Activated CD4-positive, alpha-beta T cell treated with anti-CD3 and anti-CD28 coated beads for 36 hours (primary cell): ENCODE measurements at places on chromosomes 3 and 15.

DNA sequence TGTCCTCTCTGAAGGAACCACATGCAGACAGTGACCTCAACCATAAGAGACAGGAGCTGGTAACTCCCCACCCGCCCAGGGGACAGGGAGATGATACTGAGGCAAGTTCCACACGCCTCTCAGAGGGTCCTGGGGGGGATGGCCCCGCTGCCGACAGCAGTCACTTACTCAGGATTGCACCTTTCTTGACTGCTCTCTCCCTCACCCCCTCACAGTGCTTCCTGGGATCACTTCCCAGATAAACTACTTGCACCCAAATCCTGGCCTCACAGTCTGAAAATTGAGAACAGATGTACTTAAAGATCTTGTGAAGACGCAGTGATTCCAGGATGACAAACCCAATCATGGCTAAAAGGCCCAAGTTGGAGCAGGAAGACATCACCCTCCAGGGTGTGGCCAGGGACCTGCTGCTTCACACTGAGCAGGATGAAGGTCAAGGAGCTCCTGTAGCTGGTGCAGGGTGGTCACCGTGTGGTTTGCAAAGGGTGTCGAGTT, 207.6 kb downstream of the ADAMTS17 start:
- no peak for DNase-seq

- DNase-seq, result no peak
Observed at GRCh38 chr3:171804618-171805389, 5.5 kb downstream of the PLD1 start.

- DNase-seq, result no peak
Observed at GRCh38 chr3:9244495-9245183, 4.8 kb downstream of the SRGAP3 start.

GRCh38 chr3:108159865-108160264, 62.4 kb downstream of the IFT57 start:
- DNase-seq, result no peak

GRCh38 chr3:27927882-27928281, 205.8 kb upstream of the EOMES start:
- no peak for DNase-seq

GRCh38 chr3:2268779-2269178, 170.1 kb downstream of the CNTN4 start:
- no peak for DNase-seq

- DNase-seq, result peak; percentile 49
Observed at GRCh38 chr15:93028632-93029213, 60.3 kb downstream of the RGMA start.

GRCh38 chr15:69435985-69436384, 16.6 kb upstream of the RPLP1 start:
- no peak for DNase-seq

DNA sequence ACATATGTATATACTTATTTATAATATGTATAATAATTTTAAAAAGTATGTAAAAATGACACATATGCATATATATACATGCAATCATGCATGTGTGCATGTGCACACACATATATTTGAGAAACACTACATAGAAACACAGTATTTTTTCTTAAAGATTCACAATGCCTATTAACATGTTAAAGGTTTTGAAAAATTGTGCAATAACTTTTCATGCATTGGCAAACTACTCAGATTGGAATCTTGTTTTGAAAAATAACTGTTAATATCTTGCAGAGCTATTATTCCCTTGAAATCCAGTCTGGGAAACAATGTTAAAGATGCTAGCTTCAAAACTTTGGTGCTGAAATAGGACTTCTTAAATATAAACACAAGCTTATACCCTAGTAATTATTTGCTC, 256.2 kb upstream of the P2RY1 start:
- DNase-seq, result no peak

DNA sequence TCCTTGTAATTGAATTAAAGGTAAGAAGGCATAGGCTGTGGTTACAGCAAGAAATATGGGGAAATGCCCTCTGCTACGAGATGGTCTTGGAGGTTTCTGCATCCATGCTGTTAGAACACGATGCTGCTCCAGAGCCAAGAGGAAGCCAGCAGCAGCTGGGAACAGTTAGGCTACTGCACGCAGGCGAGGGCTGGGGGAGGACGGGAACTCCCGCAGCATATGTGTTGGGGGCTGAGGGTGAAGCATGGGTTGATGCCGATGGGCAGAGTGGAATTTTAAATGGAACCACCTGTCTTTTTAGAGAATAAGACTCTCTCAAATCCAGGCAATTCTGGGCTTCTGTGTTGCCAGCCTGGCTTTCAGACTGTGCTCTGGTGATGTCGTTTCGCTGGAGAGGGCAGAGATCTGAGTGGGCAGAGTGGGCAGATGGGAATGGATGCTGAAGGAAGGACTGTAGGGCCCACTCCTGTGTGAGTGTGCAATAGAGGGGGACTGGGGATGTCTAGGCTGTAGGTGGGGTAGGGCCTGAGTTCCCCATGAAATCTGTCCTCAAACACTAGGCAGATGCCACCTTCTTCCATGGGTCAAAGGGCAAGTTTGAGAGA, 417.0 kb upstream of the TPM1 start:
- DNase-seq, result no peak

- DNase-seq, result no peak
Observed at GRCh38 chr3:7209098-7209497, 348.2 kb downstream of the GRM7 start.

DNA sequence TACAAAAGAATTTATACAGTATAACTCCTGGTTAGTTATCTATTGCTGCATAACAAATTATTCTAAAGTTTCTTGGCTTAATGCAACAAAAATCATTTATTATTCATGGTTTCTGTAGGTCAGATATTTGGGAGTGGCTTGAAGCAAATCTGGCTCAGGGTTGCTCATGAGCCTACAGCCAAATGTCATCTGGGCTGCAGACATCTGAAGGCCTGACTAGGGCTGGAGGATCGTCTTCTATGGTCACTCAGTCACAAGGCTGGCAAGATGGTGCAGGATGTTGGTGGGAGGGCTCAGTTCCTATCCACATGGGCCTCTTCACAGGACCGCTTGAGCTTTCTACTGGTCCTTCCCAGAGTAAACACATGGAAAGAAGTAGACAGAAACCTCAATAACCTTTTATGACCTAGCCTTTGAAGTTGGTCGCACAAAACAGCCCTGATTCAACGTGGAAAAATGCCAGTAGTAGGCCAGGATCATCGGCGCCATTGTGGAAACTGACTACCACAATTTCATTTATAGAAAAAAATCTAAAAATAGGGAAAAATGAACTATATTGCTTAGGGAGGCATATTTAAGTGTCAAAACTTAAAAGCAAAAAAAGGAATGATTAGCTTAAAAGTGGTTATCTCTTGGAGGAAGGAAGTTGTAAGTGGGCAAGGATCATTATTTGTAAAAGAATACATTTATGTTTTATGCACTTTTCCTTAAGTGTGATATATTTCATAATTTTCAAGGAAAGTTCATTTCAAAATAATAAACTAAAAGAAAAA, 9.9 kb upstream of the MITF start:
- no peak for DNase-seq

DNA sequence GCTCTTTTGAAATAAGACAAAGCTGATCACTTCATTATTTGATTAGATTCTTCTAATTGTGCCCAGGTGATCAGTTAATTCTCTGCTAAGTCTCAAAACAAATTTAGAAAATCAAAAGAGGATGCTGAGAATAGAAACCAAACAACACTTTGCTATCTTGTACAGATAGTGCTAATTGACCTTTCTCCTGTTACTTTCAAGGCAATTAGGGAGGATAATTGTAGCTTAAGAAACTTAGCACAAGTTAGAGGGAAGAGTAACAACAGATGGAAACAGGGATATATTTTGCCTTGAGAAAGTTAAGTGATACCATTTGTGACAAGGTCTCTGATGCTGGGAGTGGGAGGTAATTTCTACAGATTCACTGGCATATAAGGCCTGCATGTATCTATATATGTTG, 344.8 kb upstream of the GRM7 start:
- DNase-seq, result no peak

GRCh38 chr3:7733933-7734332, 767.7 kb upstream of the LMCD1 start:
- no peak for DNase-seq

- no peak for DNase-seq
Observed at GRCh38 chr3:139394116-139394515, 4.7 kb upstream of the COPB2 start.

DNA sequence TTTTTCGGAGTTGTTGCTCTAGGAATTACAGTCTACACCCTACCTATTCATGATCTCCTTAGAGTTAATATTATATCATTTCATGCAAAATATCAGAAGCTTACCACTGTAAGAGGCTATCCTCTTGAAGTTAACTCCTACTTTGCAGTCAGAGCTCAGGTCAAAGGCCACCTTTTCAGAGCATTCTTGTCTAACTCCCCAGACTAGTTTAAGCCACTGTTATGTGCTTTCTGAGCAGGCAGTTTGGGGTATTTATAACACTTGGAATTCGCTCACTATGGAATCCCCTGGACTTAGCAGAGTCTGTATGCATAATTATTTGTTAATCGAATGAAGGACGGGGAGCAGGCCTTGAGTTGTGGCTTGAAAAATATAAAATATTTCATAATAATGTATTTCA, 21.7 kb downstream of the MED12L start:
- no peak for DNase-seq

DNA sequence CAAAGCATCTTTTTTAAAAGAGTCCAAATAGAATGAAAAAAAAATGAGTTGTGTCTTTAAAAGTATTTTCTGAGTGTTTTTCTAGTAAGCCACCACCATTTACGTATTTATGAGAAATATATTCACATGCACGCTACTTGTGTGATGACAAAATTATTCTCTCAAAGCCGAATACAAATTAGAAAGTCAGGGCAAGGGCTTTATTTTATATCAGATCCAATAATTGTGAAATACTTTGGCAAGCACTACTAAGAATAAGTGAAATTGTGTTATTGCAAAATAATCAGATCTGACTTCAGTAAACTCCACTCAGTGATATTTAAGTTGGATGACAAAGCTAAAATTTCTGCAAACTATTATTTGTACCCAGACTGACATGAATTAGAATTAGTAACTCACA, 589.3 kb upstream of the KCNMB2 start:
- DNase-seq, result no peak

- DNase-seq, result no peak
Observed at GRCh38 chr3:66390013-66390412, 110.8 kb downstream of the LRIG1 start.

DNA sequence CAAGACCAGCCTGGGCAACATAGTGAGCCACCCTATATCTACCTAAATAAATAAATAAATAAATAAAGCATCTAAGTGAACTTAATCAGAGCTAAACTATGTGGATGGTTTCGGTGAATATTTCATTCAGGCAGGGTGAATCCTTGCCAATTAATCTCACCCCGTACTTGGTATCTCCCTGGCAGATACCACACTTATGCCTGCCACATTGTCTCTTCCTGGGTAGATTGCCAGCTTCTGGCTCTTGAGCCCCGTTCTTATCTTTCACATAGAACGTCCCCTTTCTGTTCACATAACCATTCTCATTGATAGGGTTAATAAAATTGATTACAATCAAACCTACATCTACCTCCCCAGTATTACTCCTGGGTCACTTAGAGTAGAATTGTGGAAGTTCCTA, 7.0 kb downstream of the SNAP23 start:
- DNase-seq, result no peak

- DNase-seq, result no peak
Observed at GRCh38 chr15:57440799-57441198, 64.5 kb downstream of the CGNL1 start.

GRCh38 chr3:193962986-193963685, 172.8 kb upstream of the HES1 start:
- DNase-seq, result peak; percentile 23

GRCh38 chr3:145776782-145777408, 384.1 kb downstream of the PLOD2 start:
- DNase-seq, result peak; percentile 26

DNA sequence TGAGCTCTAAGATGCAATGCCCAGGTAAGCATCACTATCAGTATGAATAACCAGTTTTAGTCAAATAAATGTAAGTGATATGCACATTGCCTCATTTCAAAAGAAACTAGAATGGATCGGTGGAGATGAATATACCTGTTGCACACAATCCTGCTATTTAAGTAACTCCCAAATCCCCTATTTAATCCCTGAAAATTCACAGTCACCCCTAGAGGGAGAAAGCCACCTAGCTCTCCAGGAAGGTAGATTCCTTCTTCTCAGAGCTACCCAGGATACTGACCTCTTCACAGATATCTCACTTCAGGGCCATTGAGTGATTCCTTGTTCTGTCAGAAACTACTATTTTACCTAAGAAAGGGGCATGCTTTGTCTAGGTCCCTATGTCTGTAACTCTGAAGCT, 11.7 kb downstream of the LSAMP start:
- DNase-seq, result no peak

DNA sequence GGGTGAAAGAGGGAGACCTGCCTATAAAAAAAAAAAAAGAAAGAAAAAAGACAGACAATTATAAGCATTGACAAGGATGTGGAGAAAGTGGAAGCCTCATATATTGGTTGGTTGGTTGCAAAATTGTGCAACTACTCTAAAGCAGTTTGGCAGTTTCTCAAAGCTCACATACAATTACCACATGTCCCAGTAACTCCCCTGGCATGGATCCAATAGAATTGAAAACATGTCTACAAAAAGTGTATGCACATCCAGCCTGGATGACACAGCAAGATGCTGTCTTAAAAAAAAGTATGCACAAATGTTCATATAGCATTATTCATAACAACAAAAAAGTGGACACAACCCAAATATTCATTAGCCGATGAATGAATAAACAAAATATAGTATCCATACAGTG, 19.5 kb downstream of the SETMAR start:
- DNase-seq, result no peak

DNA sequence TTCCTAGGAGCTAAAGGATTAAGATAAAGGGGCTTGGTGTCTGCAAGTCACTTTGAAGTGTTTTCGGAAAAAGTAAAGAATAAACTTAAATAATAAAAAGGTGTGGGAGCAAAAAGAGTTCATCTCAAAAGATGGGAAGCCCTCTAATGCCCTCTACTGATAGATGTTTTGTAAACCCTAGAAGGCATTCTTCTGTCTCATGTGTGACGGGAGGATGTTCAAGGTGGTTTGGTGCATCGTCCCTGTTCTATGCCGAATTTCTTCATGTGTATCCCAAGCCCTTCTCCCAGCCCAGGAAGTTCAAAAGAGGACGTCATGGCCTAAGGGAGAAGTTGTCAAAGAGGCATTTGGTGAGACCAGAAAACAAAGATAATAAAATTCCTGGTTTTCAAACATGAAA, 37.2 kb downstream of the CCK start:
- DNase-seq, result no peak

DNA sequence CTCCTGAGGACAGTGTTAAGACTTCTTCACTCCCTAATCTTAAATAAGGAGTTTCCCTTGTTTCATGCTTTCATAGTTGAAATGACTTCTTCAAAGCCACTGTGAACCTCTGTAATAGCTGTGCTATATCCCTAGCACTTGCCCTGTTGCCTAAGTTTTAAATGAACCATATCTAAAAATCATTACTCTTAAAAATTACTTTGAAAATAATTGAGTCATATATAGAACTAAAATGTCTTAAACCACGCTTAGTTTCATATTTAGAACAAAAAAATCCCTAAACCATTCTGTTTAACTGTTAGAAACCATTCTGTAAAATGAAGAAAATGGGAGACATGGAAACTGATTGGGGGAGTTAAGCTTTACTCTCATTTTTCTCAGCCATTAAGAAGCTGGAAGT, 29.8 kb downstream of the DNAJC19 start:
- no peak for DNase-seq
